ENCODE measurements at places on chromosomes 5 and 9.

GRCh38 chr5:20683241-20683940 is 695.4 kb upstream of the CDH18 start:
- no peak for DNase-seq

- no peak for DNase-seq
Measured at GRCh38 chr5:90982576-90982975, 400.5 kb downstream of the ARRDC3 start.

DNA sequence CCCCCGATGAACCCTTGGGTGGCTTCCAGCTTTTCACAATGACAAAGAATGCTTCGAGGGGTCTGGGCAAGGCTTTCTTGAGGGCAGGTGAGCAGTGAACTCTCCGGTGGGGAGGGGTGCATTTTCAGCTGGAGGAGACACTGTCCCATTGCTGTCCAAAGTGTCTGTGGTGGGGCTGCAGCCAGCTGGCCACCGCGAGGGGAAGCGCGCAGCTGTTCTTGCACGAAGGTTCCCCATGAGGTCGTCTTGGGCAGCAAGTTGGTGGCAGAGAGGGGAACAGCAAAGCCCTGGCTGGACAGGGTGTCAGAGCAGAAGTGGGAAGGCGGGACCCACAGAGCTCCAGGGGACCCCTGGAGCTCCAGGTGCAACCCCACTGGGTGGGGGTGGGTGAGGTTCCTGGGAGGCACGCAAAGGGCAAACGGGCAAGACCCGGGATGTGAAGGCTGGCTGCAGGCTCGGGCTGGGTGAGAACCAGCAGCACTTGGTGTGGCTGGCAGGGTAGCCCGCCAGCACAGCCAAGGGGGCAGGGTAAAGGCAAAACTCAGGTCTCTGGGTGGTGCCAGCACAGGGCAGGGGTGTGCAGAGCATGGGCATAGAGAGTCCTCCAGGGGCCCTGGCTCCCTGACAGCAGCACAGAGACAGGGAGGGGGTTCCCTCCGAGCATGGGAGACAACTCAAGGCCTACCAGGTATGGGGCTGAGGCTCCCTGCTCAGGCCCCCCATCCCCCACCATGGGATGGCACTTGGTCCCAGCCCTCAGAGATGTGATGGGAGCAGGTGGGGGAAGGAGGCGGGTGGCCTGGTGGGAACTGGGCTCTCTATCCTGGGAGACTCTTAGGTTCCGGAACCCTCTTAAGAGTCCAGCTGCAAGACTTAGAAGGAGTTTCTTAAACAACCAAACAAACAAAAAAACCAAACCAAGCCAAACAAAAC is 26.6 kb downstream of the TSPAN17 start:
- no peak for DNase-seq

- DNase-seq: no peak
Measured at GRCh38 chr5:87570366-87570765, 157.6 kb upstream of the CCNH start.

DNA sequence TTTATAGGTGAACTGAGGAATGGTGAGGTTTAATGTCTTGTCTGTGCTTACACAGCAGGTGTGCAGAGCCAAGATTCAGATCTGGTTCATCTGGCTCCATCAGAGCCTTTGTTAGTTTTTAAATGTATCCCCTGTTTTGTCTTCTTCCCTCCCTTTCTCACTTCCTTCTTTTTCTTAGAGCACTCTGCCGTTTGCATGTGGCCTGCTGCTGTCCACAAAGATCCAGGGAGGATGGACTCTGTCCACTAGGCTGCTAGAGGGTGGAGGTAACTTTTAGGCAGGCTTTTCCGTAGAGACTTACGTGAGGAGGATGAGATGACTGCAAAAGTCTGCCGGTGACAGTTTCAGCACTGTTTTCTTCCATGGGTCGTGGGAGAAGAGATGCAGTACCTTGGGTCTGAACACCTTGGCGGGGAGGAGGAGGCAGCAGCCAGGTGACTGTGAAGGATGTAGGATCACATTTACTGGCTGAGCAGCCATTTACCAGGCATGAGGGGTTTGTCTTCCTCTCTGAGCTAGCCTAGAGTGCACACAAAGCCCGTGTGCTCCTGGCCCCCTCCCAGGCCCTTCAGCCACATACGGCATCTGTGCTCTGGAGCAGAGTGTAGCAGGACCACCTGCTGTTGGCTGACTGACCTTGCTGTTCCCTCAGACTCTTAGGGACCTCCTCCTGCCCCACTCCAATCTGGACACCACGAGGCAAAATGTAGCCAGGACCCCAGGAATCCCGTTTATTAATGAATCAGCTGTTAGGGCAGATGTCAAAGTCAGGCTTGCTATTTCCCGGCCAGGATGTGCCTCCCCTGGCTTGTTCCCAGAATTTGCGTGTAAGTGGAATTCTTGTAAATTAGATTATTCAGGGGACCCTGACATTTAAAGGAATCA is 1.8 kb downstream of the NTMT1 start:
- no peak for DNase-seq

- DNase-seq: no peak
Measured at GRCh38 chr5:31982621-31983020, 191.5 kb downstream of the GOLPH3 start.

GRCh38 chr5:59542306-59542705 is 351.2 kb downstream of the PDE4D start:
- DNase-seq: no peak

DNA sequence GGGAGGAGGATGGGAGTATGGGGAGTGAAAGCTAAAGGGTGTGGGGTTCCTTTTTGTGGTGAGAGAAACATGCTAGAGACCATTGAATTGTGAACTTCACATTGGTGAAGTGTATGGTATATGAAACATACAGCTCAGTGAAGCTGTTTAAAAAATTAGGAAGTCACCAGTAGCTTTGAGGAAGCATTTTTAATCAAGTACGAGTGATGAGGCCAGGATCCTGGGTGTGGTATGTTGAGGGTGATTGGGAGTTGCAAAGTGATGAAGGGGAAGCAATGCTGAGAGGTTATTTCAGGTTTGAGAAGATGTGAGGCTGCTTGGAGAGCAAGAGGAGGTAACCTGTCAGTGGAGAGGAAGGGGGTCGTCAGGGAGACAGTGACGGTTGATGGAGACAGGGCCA is 22.7 kb upstream of the CLK4 start:
- DNase-seq: no peak

- no peak for DNase-seq
Measured at GRCh38 chr5:123664961-123665360, 153.0 kb downstream of the CSNK1G3 start.

DNA sequence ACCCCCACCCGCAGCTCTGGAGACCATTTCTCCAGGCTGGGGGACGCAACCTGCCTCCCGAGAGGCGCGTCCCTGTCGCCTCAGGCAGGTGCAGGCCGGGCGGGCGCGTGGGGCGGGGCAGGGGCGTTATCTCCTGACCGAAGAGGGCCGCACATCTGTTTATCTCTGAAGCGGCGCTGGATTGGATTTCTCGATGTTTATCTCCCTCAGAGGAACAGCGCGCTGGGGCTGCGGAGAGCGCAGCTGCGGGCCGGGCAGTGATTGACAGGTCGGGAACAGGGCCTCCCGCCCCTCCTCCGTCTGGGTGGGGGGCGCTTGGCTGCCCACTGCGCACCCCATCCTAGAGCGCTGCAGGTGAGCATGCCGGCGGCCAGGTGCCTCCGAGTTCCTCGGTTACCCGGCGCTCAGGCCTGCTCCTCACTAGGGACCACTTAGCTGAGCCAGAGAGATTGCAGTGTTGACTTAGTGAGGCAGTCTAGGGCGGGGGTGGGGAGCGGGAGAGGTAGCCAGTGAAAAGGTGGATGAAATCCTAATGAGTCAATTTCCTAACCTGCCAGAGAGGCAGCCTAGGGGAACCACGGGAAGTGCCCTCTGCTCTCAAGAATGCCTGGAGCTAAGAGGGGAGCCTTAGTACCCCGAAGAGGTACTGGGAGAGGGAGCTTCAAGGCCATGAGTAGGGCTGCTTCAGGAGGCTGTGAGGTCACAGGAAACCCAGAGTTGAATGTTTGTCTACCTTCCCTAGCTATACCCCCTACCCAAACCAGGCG is 39.6 kb upstream of the TIFAB start:
- DNase-seq: no peak

GRCh38 chr9:91061506-91061905 is 259.9 kb downstream of the SYK start:
- no peak for DNase-seq

DNA sequence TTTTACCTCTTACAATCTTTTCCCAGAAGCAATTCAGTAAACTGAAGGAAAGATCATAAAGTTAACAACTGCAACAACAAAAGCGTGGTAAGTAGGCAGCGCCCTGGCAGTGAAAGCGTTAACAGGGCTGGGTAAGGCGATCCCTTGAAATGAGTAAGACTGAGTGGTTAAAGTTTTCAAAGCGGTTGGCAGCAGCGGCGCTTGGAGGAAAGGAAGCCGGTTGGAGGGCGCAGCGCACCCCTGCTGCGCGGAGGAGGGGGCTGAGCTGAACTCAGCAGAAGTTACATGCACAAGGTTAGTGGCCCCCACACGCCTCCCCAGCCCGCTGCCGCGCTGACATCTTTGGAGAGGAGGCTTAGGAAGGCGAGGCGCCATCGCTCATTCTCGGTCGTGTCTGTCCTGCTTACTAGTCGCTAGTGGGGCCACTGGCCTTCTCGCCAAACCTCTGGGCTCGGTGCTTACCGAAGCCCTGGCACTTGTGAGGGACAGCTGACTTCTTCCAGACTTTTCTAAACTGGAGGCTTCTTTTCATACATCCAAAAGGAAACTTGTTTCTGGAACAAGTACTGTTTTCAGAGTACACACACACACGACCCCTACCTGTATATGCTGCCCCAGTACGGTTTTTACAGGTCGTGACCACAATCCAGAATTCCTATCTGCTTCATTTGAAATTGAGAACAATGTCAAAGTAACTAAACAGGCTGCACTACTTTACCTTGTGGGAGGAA is at the start of gene SH3RF2:
Gene SH3RF2, plus strand, starts transcription at position 178 of the 731 bp plus-strand sequence. CDS start 1,351 bp downstream, outside the sequence.
- no peak for DNase-seq

DNA sequence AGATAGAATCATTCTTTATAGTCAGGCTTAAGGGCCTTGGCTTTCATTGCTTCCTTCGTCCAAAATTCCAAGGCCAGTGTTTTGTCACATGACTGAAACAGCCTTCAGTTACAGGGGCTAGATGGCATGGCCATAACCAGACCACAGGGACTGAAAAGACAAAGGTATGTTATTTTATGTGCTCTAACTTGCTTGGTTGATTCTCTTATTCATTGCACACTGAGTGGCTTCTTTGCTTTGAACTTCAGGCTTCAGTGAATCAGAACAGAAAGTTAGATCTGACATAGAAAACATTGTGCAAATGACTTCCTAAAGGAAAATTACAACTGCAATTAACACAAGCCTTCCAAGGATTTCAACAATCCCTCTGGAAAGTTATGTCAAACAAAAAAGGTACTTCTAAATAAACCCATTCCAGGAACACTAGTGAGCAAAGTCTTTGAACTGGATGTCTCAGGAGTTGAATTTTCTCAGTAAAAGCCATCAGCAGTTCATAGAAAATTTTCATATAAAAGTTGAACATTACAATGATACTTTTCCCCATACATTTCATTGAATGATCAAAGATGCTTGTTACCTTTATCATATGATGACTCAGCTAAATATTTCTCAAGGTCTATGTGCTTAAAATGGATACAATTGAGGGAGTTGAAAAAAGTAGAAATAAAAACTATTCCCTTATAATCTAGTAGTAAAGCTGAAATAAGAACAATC is 355.3 kb downstream of the TMEM232 start:
- no peak for DNase-seq

- DNase-seq: no peak
Measured at GRCh38 chr5:122358372-122358979, 46.4 kb downstream of the SNCAIP start.

GRCh38 chr5:139414581-139415130 is 10.8 kb upstream of the SPATA24 start:
- DNase-seq: no peak

- no peak for DNase-seq
Measured at GRCh38 chr9:132506977-132507669, 75.3 kb upstream of the BARHL1 start.

DNA sequence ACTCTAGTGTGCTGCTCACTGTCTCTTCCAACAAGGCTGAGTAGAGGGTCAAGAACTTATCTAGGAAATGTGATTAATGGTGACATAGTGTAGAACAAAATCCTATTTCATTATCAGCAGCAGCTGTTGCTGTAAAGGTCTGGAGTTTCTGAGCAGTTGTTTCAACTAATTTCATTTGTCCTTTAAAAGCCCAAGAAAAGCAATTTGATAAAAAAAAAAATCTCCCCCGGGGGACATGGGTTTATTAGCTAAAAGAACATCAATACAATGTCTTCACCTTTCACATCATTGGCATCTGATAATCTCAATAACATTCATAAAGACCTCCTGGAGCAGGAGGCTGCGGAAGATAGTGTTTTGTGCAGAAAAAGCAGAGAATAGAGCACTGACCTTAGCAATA is 468.1 kb downstream of the KCTD16 start:
- DNase-seq: no peak

- no peak for DNase-seq
Measured at GRCh38 chr5:424301-425110, 18.5 kb upstream of the EXOC3 start.

DNA sequence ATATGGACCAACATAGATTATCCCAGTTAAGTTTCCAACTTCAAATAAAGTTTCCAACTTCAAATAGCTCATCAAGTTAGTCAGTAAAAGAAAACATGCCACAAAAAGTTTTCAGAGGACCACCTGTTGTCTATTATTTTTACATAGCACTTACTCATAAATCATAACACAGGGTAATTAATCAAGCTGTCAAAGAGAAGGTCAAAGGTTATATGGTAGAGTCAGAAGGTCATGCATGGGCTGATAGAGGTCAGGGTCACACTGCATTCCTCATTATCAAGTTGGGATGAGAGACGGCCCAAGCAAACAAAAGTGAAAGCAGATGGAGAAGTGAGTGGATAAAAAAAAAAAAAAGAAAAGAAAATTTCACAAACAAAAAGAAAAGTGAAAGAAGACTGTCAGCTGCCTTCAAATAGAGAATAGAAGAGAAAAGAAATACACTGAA is 145.5 kb upstream of the POU5F2 start:
- no peak for DNase-seq

- no peak for DNase-seq
Measured at GRCh38 chr5:174097486-174098185, 52.1 kb downstream of the NSG2 start.

- no peak for DNase-seq
Measured at GRCh38 chr5:169576181-169576598, 7.4 kb upstream of the SPDL1 start.
